ENCODE measurements at places on chromosomes 3 and 15. TPM values are rescaled to one million over a fixed set of nuclear protein-coding genes. Genes with fewer than 3 reads are reported as not detected.

DNA sequence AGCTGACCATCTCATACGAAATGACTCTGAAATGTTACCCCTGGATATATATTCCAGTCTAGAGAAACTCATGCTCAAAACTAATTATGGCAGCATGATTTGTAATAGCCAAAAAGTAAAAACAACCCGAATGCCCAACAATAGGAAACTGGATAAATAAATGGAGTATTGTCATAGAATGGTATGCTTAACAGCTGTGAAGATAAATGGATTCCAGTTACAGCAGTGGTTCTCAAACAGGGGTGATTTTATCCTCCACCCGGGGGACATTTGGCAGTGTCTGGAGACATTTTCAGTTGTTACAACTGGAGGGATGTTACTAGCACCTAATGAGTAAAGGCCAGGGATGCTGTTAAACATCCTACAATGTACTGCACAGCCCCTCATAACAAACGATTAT lies 52.3 kb upstream of the PIAS1 start:
- DNase-seq = no peak

DNA sequence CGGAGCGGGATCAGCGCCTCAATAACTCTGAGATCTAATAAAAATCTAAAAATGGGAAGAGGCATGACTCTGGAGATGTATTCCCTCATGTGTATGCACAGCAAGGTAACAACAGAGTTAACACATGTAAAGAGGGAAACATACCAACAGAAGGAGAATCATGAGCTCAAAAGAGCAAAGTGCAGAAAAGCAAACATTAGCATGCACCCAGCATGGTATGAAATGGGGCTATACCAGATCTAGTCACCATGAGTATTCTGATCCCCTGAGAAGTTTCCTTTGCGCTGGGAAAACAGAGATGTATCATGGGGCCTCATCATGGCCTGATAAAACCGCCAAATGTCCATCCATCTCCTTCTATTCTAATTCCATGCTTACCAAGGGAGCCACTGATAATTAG lies 129.1 kb downstream of the GLDN start:
- DNase-seq = no peak

DNA sequence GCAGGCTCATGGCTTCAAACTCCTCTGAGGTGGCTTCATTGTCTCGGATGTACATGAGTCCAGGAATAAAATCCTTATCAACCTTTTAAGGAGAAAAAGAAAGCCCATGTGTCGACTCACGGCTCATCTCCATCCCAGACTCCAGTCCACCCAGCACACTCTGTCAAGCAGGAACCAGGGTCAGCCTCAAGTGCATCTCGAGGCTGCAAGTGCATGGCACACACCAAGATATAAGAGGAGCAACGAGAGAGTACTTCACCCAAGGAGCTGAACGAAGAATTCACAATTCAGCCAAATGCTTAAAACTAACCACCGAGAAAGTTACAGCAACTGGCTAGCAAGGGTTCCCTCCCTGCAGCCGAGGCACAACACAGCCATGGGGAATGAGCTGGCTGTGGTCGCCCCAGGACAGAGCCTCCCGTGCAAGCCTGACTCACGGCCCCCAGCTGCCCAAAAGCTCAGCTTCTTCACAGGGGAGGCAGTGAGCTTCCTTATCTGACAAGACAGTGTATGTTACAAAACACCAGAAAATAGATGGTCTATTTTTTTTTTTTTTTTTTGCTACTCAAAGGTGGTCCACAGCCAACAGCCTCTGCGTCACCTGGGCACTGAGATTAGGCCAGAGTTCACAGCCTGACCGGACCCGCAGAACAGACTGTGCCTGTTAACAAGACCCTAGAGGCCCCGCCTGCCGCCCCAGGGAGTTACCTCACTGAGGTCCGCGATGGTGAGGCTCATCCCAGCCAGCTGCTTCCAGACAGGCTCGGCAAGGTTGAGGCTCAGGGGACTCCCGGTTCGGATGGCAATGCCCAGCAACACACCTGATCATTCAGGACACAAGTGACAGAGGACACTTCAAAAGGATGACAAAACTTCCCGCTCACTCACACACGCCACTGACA lies 15.9 kb upstream of the OCA2 start:
- no peak for DNase-seq

DNA sequence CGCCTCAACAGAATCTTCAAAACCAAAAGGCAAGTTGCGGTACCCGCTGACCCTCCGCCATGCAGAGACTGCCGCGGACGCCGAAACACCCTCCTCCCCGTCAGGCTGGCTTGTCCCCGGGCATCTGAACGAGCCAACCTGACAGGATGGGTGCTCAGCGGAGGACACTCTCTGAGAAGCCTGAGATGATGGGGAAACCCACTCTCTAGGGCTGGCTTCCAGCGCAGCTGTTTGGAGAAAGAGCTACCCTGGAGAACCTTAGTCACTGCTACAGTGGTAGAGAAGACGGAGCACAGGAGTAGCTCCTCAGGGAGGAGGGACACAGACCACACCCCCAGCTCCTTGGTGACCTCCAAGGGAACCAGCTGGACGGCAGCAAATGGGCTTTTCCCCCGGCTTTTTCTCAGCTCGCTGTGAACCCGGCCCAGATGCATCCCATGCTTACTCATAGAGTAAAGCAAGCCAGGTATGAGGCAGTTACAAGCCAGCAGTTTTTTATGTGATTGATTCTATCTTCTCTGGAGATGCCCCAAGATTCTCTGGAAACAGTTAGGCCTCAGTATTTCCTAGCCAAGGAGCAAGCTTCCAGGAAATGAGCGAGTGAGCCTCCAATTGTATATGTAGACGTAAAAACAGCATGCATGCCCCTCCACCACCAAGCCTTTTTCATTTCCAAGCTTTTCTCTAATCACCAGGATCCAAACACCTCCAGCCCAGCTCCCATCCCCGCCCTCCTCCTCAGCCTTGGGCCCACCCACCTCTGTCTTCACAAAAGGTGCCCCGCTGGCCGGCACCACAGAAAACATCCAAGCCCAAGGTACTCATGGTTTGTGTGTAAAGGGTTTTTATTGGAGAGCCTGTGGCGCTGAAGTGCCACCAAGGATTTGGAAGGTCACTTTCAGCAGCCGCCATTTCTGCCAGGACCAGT lies 38.7 kb downstream of the FAM174B start:
- DNase-seq = no peak

Gene SPINT1
- total RNA-seq = 6.9 TPM

DNA sequence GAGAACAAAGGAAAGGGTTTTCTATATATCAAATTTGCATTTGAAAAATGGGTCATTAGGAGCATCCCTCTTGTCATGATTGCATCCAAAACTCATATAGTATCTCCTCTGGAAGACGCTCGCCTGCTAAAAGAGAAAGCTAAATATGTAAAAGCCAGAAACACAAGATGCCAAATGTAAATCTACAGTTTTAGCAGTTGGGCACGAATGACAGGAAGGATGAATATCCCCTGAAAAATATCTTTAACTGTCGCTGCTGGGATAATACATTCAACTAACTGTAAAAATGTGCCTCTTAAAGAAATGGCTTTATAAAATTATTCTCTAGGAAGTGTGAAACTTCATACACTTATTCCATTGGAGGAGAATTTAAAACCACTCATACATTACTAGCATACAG lies 101.7 kb downstream of the DCLK3 start:
- DNase-seq = no peak

Gene TPRA1
- 31.3 TPM for total RNA-seq

- DNase-seq = no peak
Measured at GRCh38 chr3:54356261-54357045, 234.1 kb downstream of the CACNA2D3 start.

GRCh38 chr3:115081444-115081843 lies 65.6 kb downstream of the ZBTB20 start:
- no peak for DNase-seq

GRCh38 chr15:63473007-63473748 lies 31.2 kb upstream of the USP3 start:
- DNase-seq = no peak

Gene C2CD4A
- 0.14 TPM for total RNA-seq

GRCh38 chr3:124611520-124611919 lies 118.7 kb upstream of the UMPS start:
- no peak for DNase-seq

DNA sequence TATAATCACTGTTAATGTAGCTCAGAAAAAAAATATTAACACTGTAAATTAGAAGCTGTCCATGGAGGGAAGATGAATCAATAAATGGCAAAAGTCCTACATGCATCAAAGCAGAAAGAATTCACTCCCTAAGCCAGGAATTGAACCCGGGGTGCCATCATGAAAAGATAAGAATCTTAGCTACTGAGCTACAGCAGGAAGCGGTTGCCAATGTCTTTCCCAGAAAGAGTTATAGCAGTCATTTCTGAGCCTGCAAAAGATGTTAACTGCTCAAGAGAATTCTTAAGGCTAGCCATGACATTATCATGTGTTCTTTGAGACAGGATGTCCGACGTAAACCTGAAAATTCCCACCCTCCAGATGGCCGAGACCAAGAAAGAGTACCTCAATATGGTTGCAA lies 47.4 kb upstream of the MKRN3 start:
- no peak for DNase-seq

DNA sequence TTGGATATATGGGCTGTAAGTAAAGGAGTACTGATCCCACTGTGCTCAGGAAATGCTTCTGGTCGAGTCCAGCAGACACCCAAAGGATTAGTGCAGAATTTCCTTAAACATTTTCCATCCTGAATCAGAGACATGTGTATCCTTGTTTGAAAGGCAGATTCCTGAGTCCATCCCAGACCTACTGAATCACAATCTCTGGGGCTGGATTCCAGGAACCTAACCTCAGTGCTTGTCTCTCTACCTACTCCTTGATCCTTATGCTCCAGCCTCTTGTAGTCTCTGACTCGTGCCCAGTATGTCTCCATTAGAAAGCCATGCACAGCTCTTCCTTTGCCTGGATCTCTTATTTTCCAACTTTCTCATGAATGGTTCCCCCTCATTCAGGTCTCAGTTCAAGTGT lies 585.8 kb downstream of the NLGN1 start:
- DNase-seq = no peak

DNA sequence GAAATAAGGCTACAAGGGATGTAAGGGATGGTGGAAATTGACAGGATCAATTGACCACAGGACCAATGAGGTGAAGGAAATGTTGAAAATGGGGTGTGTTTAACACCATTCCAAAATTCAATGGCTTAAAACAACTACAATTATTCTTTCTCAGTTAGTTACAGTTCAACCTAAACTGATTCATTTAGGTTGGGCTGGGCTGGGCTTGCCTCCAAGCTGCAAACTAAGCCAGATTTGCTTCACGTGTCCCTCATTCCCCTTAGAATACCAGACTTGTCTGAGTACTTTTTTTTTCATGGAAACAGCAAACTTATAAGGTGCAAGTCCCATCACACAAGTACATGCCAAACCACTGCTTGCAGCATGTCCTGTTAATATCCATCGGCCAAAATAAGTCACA lies 280.1 kb downstream of the NEK10 start:
- no peak for DNase-seq

Gene RLBP1
- not detected for total RNA-seq

Gene VEPH1
- total RNA-seq = not detected

GRCh38 chr15:25416693-25417092 lies 22.1 kb downstream of the UBE3A start:
- DNase-seq = no peak

GRCh38 chr3:64627471-64628321 lies 60.1 kb downstream of the ADAMTS9 start:
- DNase-seq = no peak

DNA sequence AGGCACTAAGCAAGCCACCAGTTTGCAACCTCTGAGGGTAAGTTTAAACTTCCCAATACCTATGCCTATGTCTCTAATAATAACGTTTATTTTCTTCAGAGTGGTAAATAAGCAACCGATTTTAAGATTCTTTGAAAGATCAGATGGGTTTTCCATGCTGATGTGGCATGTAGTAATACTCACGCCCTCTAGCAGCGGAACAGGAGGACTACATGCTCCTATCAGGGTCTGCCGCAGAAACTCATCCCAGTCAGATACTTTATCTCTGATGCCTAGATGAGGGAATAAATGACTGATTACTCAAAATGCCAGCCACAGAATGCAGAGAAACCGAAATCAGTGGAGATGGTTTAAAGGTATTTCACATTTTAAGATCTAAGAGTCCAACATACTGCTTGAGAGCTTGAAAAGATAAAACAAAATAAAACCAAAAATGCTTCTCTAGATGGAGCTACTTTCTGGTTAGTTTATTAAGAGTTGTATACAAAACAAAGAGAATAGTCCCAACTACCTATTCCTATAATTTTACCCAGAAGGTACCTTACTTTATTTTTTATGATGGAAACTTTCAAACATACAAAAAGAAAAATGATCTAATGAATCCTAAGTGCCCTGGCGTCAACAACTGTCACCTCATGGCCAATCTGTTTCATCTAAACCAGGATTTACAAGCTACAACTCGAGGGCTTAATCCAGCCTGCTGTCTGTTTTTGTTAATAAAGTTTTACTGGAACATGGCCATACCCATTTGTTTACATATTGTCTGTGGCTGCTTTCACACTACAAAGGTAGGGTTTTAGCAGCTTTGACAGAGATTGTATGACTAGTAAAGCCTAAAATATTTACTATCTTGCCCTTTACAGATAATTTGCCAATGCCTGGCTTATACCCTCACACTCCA lies 37.5 kb upstream of the STIMATE start:
- no peak for DNase-seq

- DNase-seq = no peak
Measured at GRCh38 chr3:137026701-137027100, 68.9 kb downstream of the IL20RB start.

DNA sequence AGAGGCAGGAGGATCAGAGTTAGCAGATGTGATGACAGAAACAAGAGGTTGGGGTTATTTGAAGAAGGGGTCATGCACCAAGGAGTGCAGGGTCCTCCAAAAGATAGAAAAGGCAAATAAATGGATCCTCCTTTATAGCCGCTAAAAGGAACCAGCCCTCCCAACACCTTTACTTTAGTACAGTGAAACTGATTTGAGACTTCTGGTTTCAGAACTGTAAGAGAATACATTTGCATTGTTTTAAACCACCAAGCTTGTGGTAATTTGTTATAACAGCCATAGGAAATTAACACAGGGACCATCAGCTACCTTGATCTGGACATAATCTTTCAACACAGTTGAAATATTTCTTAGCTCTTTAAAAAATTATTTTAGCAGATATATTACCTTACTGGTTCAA lies 166.6 kb downstream of the TIGIT start:
- no peak for DNase-seq

Gene MINDY4B
- not detected for total RNA-seq

DNA sequence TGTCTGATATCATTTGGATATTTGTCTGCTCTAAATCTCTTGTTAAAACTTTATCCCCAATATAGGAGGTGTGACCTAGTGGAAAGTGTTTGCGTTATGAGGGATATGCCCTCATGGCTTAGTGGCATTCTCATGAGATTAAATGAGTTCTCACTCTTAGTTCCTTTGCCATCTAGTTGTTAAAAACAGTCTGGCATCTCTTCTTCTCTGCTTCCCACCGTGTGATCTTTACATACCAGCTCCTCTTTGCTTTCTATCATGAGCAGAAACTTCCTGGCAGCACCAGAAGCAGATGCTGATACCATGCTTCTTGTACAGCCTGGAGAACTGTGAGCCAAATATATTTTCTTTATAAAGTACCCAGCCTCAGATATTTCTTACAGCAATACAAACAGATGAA lies 33.0 kb downstream of the NLGN1 start:
- DNase-seq = no peak
